ENCODE measurements at places on chromosomes 4 and X.
A peak's percentile ranks its signal among the peaks of the same experiment; 100 is the strongest.

GRCh38 chrX:31633349-31633748 lies 561.5 kb upstream of the FTHL17 start:
- DNase-seq: no peak

- DNase-seq: no peak
These were observed 25.3 kb downstream of the ADD1 start for GRCh38 chr4:2868877-2869487.

DNA sequence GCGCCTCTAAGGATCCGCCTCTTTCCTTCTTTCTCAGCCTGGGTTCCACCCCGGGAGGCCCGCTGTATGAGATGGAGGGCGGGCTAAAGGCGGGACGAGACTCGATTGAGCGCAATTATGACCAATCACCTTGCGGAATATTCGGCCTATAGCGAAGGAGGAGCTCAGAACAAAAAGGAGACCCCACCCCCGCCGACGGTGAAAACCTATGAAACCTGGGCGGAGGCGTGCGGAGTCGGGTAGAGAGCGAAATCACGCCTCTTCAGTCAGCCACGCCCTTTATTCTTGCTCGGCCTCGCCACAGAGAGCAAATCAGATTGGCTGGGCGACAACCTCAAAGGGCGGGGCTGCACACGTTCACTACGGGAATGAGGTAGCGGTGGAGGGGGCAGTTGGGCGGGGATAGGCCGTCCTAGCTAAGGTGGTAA lies 615 bp upstream of the CDK16 start:
- DNase-seq: peak; percentile 99

- no peak for DNase-seq
These were observed 71.8 kb upstream of the PGRMC2 start for GRCh38 chr4:128359422-128359821.

- no peak for DNase-seq
These were observed 52.7 kb downstream of the DCLK2 start for GRCh38 chr4:150130933-150131332.

DNA sequence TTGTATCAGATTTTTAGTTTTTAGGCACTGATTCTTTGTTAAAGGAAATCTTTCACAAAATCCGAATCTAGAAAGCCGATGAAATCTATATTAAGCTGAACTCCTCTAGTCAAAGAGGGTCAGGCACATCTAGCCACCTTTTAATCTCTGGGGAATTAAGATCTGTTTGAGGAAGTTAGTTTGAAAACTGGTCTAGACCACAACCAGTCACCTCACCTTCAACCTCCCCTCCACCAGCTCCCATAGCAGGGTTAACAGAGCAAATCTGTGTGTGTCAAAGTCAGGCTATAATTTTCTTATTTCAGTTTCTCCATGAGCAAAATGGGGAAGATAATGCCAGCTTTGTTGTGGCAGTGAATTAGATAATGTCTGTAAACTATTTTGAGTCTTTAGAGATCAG lies 110.0 kb upstream of the IGFBP7 start:
- DNase-seq: no peak

GRCh38 chr4:181661090-181661489 lies 582.1 kb upstream of the TENM3 start:
- DNase-seq: peak; percentile 68

GRCh38 chr4:11074581-11075241 lies 354.0 kb downstream of the HS3ST1 start:
- DNase-seq: no peak

- no peak for DNase-seq
These were observed 18.6 kb downstream of the PALLD start for GRCh38 chr4:168515222-168516011.

DNA sequence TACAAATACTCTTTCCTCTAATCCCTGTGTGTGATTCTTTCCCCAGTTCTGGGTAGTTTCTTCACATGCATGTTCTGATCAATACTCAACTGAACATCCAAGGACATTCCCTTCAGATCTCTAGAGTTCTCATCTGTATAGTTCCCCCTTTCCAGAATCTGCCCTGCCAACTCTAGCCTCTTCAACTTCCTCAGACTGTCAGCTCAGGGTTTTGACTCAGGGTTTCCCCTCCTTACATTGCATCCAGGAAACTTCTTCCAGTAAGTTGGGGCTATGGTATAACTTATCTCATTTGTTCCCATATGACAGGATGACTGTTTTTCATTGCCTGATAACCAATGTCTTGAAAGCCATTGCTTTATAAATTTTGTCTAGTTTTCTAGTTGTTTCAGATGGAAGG lies 14.2 kb upstream of the ANKRD17 start:
- no peak for DNase-seq

DNA sequence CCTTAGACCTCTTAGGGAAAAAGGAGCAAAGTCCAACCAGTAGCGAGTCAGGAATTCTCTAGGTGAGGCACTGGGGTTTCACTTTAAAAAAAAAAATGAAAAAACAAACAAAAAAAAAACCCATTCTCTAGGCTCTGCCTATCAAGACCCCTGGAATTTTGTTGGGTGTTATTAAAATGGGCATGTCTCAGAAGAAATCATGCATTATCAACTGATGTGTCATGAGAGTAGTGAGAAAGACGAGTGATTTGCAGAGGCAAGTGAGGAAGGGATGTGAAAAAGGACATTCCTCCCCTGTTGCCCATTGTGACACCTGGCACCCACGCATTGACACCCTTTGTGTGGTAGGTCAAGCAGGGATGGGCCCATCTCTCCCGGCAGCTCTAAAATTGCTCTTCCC lies 78.9 kb downstream of the AASDH start:
- no peak for DNase-seq

GRCh38 chr4:183876268-183876934 lies 28.7 kb upstream of the STOX2 start:
- DNase-seq: no peak

- peak; percentile 57 for DNase-seq
These were observed 84.5 kb downstream of the CT47B1 start for GRCh38 chrX:120791013-120791643.

GRCh38 chr4:153008578-153009199 lies 72.6 kb downstream of the FHDC1 start:
- no peak for DNase-seq

GRCh38 chrX:29707088-29707487 lies 508.3 kb upstream of the MAGEB2 start:
- DNase-seq: no peak
